Uterus (tissue), 4 donors: ENCODE measurements at places on chromosomes 4 and X. TPM values are rescaled to one million over a fixed set of nuclear protein-coding genes. Genes with fewer than 3 reads are reported as not detected.

DNA sequence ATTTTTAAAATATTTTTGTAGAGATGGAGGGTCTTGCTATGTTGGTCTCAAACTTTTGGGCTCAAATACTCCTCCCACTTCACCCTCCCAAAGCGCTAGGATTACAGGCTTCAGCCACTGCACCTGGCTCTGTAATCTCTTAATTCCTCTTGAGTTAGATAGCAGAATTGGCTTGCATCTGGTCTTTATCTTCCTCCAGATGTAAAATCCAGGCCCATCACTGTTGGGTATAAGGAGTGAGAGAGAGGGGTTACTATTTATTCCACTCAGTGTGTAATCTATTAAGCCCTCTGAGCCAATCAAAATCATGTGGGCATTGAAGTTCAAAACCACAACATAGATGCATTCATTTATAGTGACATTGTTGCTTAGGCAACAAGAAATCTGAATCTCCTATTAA is 33.9 kb downstream of the ANK2 start:
- no peak overlapping the region for H3K4me3 ChIP-seq
- DNase-seq: no peak
- H3K36me3 ChIP-seq: no peaks in the 10 kb centered on the region
- H3K4me1 ChIP-seq: no peaks in the 10 kb centered on the region

DNA sequence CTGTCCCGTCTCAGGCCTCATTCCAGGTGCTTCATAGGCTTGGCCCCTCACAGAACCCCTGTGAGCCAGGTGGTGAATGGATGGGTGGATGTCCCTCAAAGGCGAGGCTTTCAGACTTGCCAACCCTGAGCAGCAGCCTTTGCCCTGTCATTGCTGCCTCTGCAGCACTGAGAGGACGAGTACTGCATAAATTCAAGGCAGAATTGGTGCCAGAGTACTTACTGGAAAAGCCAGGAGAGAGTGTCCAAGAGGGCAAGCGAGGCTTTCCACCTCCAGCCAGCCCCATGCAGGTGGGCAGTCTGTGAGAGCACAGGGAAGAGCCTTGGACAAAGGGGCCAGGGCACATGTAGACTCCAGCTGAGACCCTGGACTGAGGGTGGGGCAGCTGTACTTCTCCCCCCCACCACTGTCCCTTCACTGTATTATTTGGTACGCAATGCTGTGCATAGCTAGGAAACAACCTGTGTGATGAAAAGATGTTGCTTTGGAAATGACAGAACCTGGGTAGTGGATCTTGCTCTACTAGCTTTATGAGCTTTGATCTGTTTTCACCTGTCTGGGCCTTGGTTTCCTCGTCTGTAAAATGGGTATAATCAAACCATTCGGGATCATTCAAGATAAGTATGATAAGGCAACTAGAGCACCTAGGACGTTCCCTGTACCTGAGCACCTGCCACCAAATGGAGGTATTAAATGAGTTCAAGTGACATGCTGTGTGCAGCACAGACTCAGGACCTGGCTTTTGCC is 224.9 kb upstream of the PSAPL1 start:
- H3K4me1 ChIP-seq: no peaks in the 10 kb centered on the region
- no peak overlapping the region for H3K4me3 ChIP-seq
- no peaks in the 10 kb centered on the region for H3K27me3 ChIP-seq
- no peak overlapping the region for H3K27ac ChIP-seq
- no peak for DNase-seq

DNA sequence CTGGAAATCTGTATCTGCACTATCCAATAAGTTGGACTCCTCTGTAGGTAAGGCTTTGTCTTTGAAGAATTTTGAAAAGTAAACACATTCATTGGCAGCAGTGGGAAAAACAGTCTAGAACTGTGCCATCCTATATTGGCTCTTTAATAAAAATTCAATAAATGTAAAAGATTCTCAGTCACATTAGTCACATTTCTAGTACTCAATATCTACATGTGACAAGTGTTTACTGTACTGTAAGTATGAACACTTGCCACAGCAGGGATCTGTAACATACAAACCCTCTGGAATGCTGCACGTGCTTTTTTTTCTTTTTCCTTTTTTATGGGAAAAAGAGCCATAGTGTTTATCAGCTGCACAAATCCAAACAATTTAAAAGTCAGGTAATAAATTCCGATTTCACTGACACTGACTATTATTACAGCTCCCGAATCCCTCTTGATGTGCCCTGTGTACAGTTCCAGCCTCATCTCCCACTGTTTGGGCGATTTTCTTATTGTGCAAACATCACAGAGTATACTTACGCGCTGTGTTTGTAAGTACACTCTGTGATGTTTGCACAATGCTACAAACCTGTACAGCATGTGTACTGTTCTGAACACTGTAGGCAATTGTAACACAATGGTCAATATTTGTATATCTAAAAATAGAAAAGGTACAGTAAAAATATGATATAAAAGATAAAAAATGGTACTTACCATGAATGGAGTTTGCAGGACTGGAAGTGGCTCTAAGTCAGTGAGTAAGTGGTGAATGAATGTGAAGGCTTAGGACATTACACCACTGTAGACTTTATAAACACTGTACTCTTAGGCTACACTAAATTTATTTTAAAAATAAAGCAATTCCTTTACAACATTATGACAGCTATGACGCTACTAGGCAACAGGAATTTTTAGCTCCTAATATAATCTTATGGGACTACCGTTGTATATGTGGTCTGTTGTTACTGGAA is 8.7 kb downstream of the PYURF start:
- no peak overlapping the region for H3K4me3 ChIP-seq
- no peak for DNase-seq
- H3K4me1 ChIP-seq: no peaks in the 10 kb centered on the region

The IQCM gene
- total RNA-seq: not detected
